ENCODE measurements at places on chromosomes 7 and 10.

- DNase-seq, result no peak
Measured at GRCh38 chr10:66242885-66243284, 683.0 kb upstream of the LRRTM3 start.

GRCh38 chr10:91472911-91473310 is 62.8 kb downstream of the HECTD2 start:
- no peak for DNase-seq

DNA sequence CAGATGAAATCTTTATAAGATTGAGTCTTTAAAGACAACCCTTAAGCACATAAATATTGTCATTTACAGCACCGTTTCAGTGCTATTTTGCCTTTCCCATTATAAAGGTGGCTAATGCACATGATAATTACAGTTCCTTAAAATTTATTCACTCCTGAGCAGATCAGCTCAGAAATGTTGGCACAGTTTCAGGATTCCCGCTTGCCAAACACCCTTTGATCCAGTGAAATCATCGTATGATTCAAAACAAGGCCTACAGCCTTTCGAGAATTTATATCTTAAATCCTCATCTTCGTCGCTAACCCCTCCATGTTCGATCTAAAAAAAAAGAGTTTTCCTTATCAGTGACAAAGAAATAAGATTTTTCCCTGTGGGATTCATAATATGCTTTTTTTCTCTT is 14.1 kb upstream of the SOSTDC1 start:
- DNase-seq, result no peak

DNA sequence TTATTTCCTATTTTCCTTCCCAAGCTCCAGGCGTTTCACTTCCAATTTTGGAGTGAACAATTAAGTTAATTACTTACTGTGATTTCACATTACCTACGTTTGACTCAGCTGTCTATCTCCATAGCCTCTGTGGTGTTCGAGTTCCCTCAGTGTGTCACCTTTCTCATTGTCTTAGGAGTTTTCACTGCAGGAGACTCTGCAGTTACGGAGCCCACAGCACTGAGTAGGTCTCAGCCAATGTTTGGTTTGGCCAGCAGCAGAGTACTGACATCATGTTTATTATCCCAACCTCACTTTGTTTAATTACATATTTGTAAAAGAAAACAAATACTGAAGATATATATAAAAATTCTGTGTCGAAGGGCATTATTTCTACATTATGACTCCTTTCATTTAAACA is 1123.9 kb downstream of the CNTNAP2 start:
- DNase-seq, result no peak

DNA sequence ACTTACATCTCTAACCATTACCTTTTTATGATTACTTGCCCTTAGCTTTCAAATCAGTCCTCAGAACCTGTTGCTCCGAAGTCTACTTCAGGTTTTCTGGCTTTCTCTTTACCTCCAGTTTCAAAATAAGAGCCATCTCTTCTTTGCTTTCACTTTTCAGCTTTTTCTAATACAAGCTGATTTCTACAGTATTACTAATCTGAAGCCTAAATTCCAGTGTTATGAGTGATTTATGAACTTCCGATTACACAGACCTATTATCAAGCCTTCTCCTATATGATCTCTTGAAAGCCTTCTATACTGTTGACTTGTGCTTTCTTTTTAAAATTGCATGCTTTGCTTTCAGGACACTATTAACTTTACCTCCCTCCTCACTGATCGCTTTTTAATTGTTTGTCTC is 1307.8 kb upstream of the CELF2 start:
- DNase-seq, result no peak

DNA sequence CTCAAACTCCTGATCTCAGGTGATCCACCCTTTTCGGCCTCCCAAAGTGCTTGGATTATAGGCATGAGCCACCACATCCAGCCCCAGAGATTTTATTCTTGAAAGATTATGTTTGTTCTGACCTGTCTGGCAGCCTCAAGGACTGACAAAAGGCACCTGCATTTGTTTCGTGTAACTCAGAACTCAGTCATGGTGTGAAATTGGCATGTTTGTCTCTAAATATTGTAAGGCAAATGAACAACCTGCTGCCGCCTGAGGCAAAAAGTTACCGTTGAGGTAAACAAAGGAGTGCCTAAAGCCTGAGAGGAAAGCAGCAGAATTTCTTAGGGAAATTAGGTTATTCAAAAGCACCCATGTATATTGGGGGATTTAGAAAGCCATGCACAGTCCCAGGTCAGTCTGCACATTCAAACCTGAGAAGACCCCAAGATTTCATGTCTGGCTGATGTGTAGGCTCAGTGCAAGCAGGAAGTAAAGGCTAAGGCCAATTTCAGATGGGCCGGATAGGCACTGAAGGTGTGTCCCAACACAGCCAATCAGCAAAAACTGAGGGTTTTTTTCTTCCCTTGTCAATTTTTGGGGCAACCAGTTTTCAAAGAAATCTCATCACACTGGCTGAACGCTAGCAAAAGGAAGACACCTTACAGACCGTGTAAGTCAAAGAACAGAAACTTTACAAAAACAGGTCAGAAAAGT is 33.3 kb upstream of the HHEX start:
- DNase-seq, result no peak

DNA sequence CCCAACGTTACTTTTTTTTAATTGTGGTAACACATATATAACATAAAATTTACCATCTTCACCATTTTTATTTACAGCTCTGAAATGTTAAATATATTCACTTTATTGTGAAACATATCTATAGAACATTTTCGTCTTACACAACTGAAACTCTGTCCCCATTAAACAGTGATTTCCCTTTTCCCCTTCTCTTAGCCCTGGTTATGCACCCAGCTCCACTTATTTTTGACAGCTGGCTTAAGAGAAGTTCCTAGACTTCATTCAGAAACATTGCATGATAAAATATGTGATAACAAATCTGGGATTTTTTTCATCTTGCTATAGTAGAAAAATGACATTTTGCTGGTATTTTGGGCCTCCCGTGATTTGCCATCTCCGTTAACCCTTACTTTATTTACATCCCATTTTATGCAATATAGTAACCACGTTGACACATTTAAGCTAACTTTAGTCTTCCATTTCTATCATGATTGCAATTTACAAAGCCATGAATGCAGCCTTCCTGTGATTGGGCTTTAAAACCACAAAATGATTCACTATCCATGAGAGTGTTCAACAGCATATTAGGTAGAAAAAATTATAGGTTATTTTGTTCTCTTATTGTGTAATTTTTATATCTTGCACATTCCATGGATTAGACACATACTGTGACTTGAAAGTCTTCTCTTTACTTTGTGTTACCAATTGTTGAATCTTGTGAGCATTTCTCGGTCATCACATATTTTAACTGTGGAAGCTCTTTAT is 139.6 kb downstream of the SND1 start:
- no peak for DNase-seq
